Activated gamma-delta T cell treated with Interleukin-2 at 50 U/mL for 16 hours (primary cell): ENCODE measurements at places on chromosomes 13 and 19.

DNA sequence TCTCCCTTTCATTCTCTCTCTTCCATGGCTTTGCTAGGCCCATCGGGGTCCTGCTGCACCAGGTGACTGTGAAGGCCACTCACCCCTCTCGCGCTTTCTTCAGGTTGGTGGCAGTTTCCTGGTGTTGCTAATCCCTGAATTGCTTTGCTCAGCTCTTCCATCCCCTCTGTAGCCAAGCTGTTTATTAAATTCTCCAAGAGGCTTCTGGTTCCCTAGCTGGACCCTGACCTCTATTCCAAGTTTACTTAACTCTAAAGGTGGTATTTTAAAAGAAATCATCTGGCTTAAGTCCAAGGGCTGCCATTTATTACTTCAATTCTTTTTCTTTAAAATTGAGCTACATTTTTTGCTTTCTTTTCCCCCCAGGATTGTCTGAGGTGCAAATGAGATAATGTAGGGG lies 32.7 kb upstream of the MICU2 start:
- DNase-seq = no peak

- DNase-seq = peak; percentile 44
Measured at GRCh38 chr19:50607874-50608785, 31.6 kb downstream of the SYT3 start.

DNA sequence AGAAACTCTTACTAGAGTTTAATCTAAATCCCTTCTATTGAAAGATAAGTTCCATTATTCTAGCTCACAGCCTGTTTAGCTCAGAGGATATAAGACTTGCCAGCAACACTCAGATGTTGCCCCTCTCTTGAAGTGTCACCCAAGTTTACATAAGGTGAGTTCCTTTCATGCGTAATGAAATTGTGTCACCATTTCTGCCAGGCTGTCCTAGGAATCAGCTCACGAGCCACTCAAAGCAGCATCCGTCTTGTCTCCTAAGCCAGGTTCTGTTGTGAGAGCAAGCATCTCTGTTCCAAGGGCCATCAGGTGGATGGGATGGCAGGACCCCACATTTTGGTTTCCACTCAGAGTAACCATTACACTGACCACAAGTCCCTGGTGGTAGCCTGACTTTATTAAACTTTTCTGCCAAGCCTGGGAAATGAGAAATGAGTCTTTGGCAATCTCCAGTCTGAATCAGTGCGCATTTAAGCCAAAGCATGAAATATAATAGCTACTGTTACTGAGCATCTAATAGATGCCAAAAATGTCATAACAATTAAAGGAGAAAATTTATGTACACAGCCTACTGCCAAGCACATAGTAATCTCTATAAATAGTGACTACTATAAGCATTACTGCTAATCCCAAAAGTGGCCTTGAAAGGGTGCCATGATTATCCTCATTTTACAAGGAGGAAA lies 179.6 kb upstream of the MIR17HG start:
- no peak for DNase-seq

GRCh38 chr13:20782116-20782708 lies 8.5 kb upstream of the EEF1AKMT1 start:
- DNase-seq = no peak

DNA sequence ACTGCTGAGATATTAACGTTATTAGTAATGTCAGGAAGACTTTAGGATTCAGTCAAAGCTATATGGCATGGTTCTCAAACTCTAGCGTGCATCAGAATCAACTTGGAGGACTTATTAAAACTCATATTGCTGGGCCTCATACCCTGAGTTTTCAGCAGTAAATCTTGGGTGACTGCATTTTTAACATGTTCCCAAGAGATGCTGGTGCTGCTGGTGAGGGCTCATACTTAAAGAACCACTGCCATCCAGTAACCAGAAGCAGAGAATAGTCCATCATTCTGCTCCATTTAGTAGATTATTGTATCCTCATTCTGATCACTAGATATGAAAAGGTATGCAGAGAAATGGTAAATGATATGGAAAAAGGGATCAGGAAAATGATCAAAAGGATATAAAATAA lies 7.9 kb downstream of the GPR12 start:
- DNase-seq = no peak

DNA sequence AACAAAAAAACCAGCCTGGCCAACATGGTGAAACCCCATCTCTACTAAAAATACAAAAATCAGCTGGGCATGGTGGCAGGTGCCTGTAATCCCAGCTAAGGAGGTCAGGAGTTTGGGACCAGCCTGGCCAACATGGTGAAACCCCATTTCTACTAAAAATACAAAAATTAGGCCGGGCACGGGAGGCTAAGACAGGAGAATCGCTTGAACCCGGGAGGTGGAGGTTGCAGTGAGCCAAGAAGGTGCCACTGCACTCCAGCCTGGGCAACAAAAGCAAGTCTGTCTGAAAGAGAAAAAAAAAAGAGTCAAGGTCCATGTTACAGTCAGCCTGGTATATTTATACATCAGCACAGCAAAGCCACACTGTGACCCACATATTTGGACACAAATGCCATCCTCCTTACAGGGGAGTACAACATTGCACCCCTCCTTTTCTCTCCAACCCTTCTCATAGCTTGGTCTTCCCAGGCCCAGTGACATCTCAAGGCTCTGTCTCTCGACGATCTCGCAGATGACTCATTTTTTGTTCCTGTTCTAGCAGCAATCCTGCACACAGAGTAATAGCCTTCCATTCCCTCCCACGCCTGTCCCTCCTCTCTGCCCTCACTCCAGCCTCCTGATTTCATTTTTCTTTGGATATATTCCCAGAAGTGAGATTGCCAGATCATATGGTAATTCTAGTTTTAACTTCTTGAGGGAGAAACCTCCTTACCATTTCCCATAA lies 21.0 kb upstream of the DPP9 start:
- no peak for DNase-seq

- DNase-seq = no peak
Measured at GRCh38 chr19:14413693-14414181, 5.4 kb downstream of the DDX39A start.

DNA sequence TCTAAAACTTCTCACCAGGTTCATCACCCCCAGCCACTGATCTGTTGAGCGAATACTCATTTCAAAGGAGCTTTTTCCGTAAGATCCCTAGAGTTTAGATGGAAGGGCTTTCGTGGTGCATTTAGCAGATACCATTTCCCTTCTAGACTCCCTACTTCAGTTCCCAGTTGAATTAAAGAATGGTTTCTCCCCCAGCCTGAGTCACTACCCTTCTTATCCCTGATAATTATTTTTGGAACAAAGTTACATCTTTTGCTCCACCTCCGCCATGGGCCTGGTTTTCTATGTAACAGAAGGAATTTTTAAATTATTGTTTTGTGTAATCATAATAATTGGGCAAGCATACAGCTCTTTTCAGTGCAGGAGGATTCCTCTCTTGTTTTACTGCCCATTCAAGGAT lies 22.0 kb downstream of the USPL1 start:
- DNase-seq = no peak

GRCh38 chr19:33035461-33035860 lies 29.2 kb downstream of the RHPN2 start:
- no peak for DNase-seq

DNA sequence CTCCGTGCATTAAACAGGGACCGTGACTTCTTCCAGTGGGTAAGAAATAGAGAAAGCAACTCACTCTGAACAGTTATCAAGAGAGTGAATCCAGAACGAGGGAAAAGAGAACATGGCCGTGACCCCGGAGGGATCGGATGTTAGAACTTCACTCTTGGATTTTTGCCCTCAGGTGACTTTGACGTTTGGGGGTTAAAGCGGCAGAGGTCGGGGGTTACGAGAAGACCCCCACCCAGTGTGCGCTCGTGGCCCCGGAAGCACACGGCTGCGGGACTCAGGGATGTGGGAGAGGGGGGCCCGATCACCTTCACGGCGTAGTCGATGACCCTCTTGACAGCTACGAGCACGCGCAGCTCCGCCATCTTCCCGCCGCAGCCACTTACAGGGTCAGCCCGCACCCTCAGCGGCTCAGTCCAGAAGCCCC lies at the start of gene ETFB:
TSS of gene ETFB (minus strand) at position 424 of the 424 bp plus-strand sequence. CDS start at position 362, 62 bp downstream.
- DNase-seq = no peak

- DNase-seq = no peak
Measured at GRCh38 chr13:92224052-92224821, 825.8 kb downstream of the GPC5 start.
